DMS 273 treated with DMSO at 0.1 percent for 48 hours (cell line): ENCODE measurements at places on chromosomes 11 and 22.

- DNase-seq: peak; percentile 65
Measured at GRCh38 chr11:3000032-3000961, 8.2 kb upstream of the NAP1L4 start.

DNA sequence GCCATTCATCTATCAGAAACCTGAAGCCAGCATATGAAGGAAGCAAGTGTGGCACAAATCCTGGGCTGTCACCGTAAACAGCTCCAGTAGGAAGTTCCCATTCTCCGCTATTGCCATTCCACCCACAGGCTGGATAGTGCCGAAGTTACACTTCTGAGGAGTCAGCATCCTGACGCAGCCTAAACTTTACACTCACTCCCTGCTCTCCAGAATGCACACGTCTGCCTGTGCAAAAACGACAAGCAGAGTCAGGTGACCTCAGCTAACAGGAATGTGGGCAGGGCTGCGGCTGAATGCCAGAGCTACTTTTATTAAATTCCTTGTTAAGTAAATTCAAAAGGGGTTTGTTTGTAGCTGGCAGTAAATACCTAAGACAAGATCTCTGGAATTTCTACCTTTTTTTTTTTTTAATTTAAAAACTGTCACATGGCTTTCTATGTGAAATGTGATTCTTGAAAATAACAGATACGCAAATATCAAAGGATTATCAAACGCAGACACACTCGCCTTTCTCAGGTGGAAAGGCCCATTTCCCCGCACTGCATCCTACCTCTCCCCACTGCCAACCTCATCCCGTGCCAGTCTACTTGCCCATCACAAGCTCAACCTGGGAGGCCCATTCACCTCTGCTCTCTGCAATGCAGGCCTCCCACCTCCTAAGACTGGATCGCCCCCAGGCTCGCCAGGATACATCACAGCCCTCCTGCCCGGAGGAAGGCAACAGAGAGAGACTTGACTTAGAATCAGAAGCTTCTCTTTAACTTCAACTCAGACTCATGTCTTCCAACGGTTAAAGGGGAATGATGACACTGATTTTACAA lies 33.5 kb downstream of the NFRKB start:
- DNase-seq: no peak

- no peak for DNase-seq
Measured at GRCh38 chr11:5304046-5304445, 2.3 kb upstream of the OR51B4 start.

DNA sequence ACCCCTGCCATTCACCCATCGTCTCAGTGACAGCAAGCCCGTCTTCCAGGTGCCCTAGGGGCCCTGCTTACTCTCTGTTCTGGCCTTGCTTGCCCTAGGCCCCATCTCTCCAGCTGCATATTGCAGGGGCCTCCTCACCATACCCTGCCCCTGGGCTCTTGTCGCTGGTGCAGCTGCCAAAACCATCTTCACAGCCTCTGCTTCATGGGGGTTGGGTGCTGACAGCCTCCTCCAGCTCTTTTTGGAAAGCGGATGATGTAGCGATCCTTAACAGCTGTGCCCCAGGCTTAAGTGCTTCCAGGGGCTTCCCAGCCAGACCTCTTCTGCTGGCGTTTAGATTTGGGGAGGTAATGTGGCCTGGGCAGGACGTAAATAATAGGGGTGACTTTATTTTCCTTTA lies 61.2 kb upstream of the SUSD2 start:
- no peak for DNase-seq

- DNase-seq: no peak
Measured at GRCh38 chr11:75286826-75287465, 46.4 kb downstream of the TPBGL start.

- DNase-seq: no peak
Measured at GRCh38 chr11:82080160-82080559, 653.5 kb downstream of the FAM181B start.

GRCh38 chr22:27065279-27065678 lies 407.9 kb downstream of the MIAT start:
- DNase-seq: no peak

- peak; percentile 31 for DNase-seq
Measured at GRCh38 chr22:31977141-31977841, 33.0 kb downstream of the YWHAH start.

GRCh38 chr11:104462341-104462740 lies 298.4 kb upstream of the PDGFD start:
- DNase-seq: no peak
